ENCODE measurements at places on chromosomes 3 and 15. TPM values are rescaled to one million over a fixed set of nuclear protein-coding genes. Genes with fewer than 3 reads are reported as not detected.

Gene PCOLCE2
- total RNA-seq, result 0.62 TPM

- DNase-seq, result no peak
Observed at GRCh38 chr3:147900851-147901250, 491.7 kb downstream of the ZIC1 start.

Gene NDUFB5
- total RNA-seq, result 285 TPM

GRCh38 chr3:80285388-80285787, 517.6 kb upstream of the ROBO1 start:
- DNase-seq, result peak; percentile 31

GRCh38 chr15:48954538-48954937, 9.2 kb downstream of the SHC4 start:
- DNase-seq, result no peak
